ENCODE measurements at places on chromosomes 12 and 14.
A peak's percentile ranks its signal among the peaks of the same experiment; 100 is the strongest.

GRCh38 chr14:24270537-24271133 lies 762 bp downstream of the RABGGTA start:
- no peak for DNase-seq

- no peak for DNase-seq
These were observed 6.4 kb upstream of the SLC38A4 start for GRCh38 chr12:46832130-46832704.

DNA sequence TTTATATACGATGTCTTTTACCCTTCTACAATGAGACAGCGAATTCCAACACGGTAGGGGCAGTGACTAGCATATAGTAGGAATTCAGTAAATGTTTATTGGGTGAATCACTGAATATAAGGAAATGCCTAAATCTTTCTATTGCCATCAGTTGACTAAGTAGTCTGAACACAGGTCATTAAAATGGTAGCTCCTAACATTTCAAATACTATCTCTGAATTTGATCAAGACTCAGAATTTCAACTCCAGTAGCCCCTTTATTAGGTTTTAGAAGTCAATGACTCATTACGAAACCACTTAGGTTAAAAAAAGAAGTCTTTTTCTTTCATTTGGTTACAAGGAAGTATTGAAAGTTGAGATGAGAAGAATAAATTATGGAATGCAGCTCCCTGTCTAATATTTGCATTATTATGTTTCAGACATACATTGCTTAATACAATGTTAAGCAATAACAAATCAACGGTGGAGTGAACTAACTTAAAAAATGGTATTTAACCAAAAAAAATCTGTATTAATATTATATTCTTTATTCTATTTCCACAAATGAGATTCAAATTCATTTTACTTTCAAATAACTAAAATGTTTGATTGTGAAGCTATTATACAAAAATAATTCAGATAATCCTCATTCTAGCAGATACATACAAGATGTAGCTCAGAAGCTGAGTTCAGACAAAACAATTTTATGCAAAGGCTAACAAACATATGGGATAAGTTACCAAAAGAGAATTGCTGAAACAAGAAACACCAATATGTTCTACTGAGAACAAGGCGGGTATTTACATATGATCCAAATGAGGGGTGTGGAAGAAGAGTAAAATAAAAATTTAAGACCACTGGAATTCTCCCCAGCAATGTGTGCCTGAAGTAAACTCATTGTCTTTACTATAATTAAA lies 302.7 kb downstream of the CEP128 start:
- DNase-seq: peak; percentile 90

GRCh38 chr12:19447386-19447785 lies 8.1 kb downstream of the AEBP2 start:
- DNase-seq: no peak

DNA sequence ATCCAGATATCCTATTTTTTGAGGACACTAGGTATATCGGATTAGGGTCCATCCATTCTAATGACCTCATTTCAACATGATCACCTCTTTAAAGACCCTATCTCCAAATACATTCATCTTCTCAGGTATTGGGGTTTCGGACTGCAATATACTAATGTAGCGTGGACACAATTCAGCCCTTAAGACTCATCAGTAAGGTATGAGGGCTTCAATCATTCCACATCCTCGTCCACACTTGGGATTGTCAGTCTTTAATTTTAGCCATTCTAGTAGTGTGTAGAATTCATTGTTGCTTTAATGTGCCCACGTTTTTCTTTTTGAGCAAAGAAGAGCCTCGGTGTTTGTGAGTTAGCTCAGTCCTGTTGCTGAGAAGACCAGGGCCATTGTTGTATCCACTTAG lies 177.0 kb upstream of the TBX3 start:
- no peak for DNase-seq

DNA sequence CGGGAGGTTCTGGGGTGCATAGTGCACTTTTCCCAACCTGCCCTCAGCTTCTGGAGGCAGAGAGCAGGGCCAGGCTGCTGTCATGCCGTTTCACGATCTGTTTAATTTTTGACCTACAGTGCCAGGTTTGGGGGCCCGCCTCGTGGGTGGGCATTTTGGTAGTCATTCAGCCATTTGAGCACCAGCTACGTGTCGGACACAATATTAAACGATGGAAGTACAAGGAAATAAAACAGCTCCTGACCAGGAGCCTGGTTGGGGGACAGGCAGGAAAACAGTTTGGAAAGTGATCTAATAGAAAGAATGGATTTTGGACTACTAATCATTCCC lies 708 bp downstream of the FNTB start:
- DNase-seq: no peak

DNA sequence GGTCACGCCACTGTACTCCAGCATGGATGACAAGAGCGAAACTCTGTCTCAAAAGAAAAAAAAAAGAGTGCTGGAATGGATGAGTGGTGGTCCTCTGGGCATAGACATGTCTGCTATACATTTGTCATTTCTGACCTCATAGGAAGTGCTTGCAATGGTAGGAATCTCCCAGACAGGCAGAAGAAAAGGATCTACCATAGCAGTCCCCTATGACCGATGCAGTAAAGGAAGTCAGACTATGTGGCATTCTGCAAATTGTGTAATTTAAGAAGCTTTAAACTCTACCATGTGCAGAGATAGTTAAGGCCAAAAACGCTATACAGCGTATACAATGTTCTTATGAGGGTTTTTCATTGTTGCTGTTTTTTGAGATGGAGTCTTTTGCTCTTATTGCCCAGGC lies 24.7 kb upstream of the RAP1B start:
- no peak for DNase-seq

DNA sequence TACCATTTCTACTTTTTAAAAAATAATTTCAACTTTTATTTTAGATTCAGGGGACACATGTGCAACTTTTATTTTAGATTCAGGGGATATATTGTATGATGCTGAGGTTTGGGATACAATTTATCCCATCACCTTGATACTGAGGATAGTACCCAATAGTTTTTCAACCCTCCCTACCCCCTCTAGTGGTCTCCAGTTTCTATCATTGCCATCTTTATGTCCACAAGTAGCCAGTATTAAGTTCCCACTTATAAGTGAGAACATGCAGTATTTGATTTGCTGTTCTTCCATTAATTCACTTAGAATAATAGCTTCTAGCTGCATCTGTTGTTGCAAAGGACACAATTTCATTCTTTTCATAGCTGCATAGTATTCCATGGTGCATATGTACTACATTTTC lies 162.5 kb downstream of the ANKS1B start:
- DNase-seq: no peak

DNA sequence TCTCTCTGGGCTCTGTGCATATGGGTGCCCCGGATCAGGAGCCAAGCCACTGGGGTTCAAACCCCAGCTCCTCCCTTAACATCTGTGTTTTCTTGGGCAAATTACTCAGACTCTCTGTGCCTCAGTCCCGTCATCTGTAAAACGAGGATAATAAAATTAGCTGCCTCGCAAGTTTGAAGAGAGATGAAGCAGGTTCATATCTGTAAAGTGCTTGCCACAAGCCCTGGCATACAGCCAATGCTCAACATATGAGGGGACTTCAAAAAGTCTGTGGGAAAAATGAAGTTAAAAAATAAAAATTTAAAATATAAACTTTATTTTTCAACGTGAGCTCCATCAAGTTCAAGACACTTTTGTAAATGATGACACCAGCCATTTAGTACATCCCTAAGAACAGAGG lies 276.7 kb downstream of the FOXN3 start:
- no peak for DNase-seq

DNA sequence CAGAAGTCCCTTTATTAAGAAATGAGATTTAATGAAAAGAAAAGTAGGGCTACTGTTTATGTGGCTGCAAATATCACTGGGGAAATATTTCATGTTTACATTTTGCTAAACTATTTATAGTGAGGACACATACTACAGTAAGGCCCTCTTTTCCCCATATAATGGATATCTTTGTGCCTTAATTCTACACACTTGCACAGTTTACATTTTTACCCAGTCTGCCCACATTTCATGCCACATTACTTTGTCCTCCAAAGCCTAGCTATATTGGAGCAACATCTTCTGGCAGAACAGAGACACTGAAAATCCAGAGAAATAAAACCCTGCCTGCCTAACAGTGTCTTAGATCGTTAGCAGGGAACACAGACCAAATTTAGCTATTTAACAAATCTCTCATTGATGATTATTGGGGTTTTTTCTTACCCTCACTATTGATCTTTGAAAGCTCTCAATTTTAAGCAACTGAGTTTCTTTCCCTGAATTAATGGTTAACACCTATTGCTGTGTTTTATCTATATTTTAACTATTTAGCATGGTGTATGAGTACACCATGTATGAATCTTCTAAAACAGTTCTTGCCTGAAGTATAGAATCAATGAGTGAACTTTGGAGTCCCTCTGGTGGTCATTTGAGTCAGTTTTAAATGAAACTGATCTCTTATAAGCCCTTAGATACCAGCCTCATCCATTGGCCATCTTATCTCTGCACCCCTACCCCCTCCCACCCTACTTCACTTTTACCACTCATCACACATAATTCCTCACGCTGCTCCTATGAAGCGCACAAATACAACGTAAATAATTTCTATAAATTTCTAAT lies 170.2 kb downstream of the BCAT1 start:
- peak; percentile 80 for DNase-seq

GRCh38 chr12:8584004-8584403 lies 28.7 kb downstream of the AICDA start:
- DNase-seq: no peak

DNA sequence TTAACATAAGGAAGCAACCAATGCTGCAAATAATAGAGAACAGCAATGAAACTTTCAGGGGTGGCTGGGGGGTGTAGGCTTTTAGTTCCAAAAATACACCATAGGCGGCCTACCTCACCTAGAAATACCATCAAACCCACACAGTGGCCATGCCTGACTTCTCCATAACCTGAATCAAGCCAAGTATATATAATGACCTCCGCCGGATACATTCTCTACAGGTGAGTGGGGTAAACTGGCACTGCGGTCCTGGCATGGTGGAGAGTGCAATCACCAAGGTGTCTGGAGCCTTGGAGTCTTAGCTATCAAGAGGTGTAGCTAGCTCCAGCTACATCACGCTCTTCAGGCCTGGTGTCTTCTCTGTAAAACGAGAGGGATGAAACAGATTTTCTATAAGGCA lies 1.2 kb downstream of the ZBTB25 start:
- no peak for DNase-seq

DNA sequence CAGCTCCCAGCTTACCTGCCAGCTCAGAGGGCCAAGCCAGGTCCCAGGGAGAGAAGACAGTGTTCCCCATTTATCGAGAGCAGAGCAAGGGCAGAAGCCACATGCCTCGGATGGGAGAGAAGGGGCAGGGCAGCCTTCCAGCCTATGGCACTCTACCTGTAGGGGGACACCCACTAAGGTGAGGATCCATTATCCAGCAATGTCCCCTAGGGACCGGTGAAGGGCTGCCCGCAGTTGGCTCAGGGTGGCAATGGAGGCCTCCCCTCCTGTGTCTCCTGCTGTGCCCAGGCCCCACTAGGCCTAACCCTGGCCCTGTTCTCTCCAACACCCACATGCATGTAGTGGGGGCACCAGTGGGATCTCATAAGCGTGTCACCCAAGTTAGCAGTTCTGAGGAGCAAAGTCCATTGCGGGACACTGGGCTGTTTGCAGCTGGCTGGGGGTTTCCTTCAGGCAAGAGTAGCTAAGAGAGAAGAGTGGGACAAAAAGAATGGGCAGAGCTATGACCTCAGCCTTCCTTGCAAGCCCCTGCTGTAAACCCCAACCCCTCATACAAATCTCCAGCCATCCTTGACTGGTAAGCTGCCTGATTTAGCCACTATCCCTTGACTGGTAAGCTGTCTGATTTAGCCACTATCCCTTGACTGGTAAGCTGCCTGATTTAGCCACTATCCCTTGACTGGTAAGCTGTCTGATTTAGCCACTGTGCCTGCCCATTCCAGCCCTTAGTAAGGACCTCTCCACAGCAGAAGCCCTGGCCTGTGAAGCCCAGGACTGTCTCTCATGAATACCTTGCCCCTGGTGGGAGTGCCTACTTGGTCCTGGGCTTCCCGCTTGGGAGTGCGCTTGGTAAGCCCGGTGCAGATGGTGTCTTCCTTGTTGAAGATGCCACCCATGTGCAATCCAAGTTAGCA lies 5.2 kb upstream of the ASB2 start:
- DNase-seq: no peak

- peak; percentile 73 for DNase-seq
These were observed 4.2 kb downstream of the IFFO1 start for GRCh38 chr12:6551496-6552139.

GRCh38 chr14:75667099-75667765 lies 6.2 kb downstream of the TTLL5 start:
- DNase-seq: no peak

DNA sequence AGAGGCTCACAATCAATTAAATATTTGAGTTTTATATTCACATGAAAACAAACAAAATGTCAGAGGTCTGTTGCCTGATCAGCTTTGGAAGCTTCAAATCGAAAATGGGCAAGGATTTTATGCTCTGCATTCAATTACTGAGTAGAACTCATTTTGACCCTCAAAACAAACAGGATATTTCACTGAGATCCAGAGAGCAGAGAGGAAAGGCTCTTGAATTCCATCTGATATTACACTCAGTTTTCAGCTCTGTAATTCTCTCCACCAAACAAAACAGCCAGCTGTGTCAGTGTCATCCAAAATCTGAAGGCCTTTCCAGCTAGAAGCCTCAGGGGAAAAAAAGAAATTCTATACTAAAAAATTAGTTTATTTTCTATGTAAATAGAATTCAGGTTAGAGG lies 128.6 kb upstream of the FLRT2 start:
- no peak for DNase-seq

DNA sequence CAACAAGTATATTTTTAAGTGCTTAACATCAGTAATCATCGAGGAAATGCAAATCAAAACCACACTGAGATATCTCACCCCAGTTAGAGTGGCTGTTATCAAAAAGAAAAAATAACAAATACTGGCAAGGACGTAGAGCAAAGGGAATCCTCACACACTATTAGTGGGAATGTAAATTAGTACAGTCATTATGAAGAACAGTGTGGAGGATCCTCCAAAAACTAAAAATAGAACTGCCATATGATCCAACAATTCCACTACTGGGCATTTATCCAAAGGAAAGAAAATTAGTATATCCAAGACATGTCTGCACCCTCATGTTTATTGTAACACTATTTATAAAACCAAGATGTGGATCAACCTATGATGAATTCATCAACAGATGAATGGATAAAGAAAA lies 149.0 kb upstream of the PWP1 start:
- no peak for DNase-seq

GRCh38 chr14:90419200-90419599 lies 22.4 kb downstream of the CALM1 start:
- DNase-seq: peak; percentile 97

GRCh38 chr14:68285421-68286179 lies 466.0 kb downstream of the RAD51B start:
- DNase-seq: no peak

GRCh38 chr12:57008178-57008577 lies 1.8 kb upstream of the ZBTB39 start:
- peak; percentile 77 for DNase-seq

GRCh38 chr14:104756477-104757237 lies 3.7 kb downstream of the SIVA1 start:
- no peak for DNase-seq

GRCh38 chr14:105311838-105312237 lies 2.7 kb upstream of the PACS2 start:
- DNase-seq: no peak

Data from cardiac fibroblast (primary cell).